ENCODE measurements at places on chromosomes 12 and 14.

DNA sequence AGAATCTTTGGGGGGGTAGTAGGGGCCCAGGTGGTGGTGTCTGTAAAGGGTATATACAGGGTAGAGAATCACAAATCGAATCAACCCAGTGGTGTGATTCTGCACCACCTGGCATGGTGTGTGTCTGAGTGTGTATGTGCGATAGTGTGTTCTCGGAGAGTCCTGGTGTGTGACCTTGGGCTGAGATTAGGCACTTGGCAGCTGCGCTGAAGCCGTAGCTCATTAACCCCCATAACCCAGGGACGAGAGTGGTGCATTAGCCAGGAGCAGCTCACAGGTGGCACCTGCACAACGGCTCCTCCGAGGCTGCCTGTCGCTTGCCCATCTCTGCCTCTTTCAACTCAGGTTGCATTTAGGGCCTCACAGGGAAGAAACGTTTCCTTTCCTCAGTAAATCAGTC lies 15.6 kb upstream of the TESC start:
- DNase-seq = no peak
- no peaks in the 10 kb centered on the region for H3K4me1 ChIP-seq
- no peaks in the 10 kb centered on the region for H3K27me3 ChIP-seq
- H3K4me3 ChIP-seq = no peak overlapping the region
- H3K36me3 ChIP-seq = no peaks in the 10 kb centered on the region
- H3K27ac ChIP-seq = no peak overlapping the region

DNA sequence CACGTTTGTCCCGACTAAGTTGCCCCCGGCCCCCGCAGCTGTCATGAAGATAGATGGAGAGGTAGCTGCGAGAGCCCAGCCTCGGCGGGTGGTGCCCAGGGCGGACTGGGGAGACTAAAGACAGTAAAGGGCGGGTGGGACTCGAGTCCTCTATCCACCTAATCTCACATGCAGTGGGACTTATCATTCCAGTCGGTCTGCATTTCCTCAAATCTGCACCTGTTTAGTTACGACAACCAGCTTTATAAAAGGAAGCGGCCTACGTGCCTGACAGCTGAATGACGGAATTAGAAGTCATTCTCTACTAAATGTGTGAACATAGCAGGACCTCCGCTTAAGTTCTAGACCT lies 109.8 kb upstream of the EGLN3 start:
- DNase-seq = no peak
- H3K27me3 ChIP-seq = no peaks in the 10 kb centered on the region

GRCh38 chr14:31945074-31945613 lies 132.0 kb upstream of the ARHGAP5 start:
- no peaks in the 10 kb centered on the region for H3K36me3 ChIP-seq
- H3K4me3 ChIP-seq = no peak overlapping the region
- no peak overlapping the region for H3K27ac ChIP-seq
- H3K27me3 ChIP-seq = no peaks in the 10 kb centered on the region
- DNase-seq = no peak

GRCh38 chr14:34749408-34749807 lies 35.0 kb upstream of the CFL2 start:
- no peak for DNase-seq
- no peaks in the 10 kb centered on the region for H3K36me3 ChIP-seq
- H3K4me1 ChIP-seq = no peaks in the 10 kb centered on the region

DNA sequence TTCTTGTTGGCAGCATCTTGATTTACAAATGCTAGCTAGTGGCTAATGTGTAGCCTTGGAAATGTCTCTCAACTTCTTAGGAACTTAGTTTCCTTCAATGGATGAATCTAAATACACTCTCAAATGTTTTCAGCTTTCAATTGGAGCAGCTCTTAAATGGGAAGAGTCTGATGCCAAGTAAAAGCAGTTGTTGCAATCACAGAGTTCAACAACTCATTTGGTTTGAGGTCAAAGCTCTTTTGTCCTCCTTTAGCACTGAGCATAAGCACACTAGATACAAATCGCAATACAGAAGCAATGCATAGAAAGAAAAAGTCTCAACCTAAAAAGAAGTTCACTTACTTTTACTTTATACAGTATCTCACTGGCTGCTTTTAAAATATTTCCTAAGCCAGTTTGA lies 986.1 kb upstream of the FLRT2 start:
- no peak for DNase-seq
- no peak overlapping the region for H3K4me3 ChIP-seq
- H3K36me3 ChIP-seq = no peaks in the 10 kb centered on the region
- no peaks in the 10 kb centered on the region for H3K27me3 ChIP-seq
- H3K4me1 ChIP-seq = no peaks in the 10 kb centered on the region

GRCh38 chr14:23725528-23725927 lies 89.4 kb downstream of the DHRS2 start:
- H3K36me3 ChIP-seq = no peaks in the 10 kb centered on the region
- no peaks in the 10 kb centered on the region for H3K4me1 ChIP-seq
- no peak for DNase-seq
- no peaks in the 10 kb centered on the region for H3K27me3 ChIP-seq

DNA sequence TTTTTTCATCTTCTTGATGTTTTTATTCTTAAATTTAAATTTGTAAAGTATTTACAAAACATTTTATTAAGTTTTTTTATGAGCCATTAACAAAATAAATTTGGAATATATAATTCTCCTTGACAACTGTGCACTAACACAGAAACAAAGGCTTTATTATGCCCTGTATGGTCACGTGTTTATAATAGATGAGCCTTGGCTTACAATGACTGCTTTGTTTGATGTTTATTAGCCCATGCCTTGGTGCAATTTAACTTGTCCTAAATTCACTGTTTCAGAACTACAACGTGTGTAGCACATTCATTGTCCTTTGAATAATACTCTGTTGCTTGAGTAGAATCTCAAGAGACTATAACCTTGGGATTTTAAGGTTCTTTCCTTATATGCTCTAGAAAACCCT lies 59.8 kb downstream of the CNTN1 start:
- no peaks in the 10 kb centered on the region for H3K27me3 ChIP-seq
- no peak overlapping the region for H3K27ac ChIP-seq
- no peaks in the 10 kb centered on the region for H3K36me3 ChIP-seq
- no peak for DNase-seq
- H3K4me1 ChIP-seq = no peaks in the 10 kb centered on the region
- H3K4me3 ChIP-seq = no peak overlapping the region

- H3K27me3 ChIP-seq = no peaks in the 10 kb centered on the region
- H3K36me3 ChIP-seq = no peaks in the 10 kb centered on the region
- H3K4me3 ChIP-seq = no peak overlapping the region
- no peak for DNase-seq
- H3K27ac ChIP-seq = no peak overlapping the region
Observed at GRCh38 chr14:54451961-54452360, 10.8 kb upstream of the CNIH1 start.

- no peaks in the 10 kb centered on the region for H3K27me3 ChIP-seq
- no peak for DNase-seq
- H3K4me3 ChIP-seq = no peak overlapping the region
- no peaks in the 10 kb centered on the region for H3K36me3 ChIP-seq
Observed at GRCh38 chr14:22602862-22603261, 4.8 kb downstream of the ABHD4 start.

DNA sequence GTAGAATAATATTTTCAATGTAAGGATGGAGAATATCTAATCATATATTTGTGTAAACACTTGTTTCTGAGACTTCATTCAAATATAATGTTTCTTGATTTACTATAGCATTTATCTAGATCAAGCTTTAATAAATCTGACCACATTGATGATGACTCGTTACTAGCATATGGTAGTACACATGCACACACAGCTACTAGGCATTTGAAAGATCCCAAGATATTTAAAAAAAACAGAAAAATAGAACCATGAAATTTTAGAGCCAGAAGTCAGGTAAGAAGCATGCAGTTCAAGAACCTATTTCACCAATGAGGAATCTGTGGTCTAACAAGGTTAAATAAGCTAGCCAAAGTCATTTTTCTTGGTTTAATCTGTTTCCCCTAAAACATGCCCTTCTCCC lies 32.0 kb downstream of the DCP1B start:
- H3K4me1 ChIP-seq = no peaks in the 10 kb centered on the region
- no peak for DNase-seq
- peak overlapping the region; percentile 97 for H3K27ac ChIP-seq

DNA sequence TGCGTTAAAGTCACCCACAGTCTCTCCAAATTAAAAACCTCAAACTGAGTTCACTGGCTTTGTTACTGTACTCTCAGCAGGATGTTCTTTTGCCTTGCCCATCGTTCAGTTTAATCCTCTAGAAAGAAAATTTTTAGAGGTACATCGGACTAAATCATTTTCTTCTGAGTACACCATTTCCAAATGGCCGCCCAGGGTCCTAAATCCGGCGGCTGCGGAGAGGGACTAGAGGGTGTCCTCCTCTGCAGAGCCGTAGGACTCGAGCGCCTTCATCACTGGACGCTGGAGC lies 1.4 kb downstream of the LIN7A start:
- H3K27ac ChIP-seq = peak overlapping the region; percentile 96
- no peaks in the 10 kb centered on the region for H3K36me3 ChIP-seq
- H3K4me3 ChIP-seq = peak overlapping the region; percentile 89
- no peaks in the 10 kb centered on the region for H3K27me3 ChIP-seq
- no peaks in the 10 kb centered on the region for H3K4me1 ChIP-seq

DNA sequence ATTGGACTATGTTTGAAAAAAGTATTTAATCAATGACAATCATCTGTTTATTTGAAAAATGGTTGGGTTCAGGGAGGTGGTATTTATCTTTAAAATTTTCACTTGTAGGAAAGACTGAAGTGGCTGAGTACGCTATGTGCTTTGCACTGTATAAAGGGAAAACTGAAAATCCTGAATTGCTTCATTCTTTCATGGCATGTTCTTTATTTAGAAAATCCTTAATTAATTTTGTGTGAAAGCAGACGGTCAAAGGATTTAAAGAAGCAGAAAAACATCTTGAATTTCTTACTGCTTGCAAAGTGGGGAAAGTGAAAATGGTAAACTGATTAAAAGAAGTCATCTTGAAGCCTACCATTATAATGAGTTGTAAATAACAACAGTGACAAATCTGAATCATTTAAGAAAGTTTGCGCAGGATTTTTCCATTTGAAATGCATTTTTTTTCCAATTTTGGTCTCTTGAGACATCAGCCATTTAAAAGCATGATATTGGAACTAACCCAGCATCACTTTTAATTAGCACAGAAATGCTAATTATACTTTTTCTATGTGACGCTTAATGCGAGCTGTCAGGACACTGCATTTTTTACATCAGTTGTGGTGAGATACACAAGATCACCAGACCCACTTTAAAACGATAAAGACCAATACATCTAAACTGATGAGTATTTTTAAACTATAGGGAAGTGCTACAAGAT lies 169.0 kb downstream of the NEDD1 start:
- no peak overlapping the region for H3K27ac ChIP-seq
- no peak overlapping the region for H3K4me3 ChIP-seq
- H3K4me1 ChIP-seq = no peaks in the 10 kb centered on the region
- no peaks in the 10 kb centered on the region for H3K27me3 ChIP-seq

DNA sequence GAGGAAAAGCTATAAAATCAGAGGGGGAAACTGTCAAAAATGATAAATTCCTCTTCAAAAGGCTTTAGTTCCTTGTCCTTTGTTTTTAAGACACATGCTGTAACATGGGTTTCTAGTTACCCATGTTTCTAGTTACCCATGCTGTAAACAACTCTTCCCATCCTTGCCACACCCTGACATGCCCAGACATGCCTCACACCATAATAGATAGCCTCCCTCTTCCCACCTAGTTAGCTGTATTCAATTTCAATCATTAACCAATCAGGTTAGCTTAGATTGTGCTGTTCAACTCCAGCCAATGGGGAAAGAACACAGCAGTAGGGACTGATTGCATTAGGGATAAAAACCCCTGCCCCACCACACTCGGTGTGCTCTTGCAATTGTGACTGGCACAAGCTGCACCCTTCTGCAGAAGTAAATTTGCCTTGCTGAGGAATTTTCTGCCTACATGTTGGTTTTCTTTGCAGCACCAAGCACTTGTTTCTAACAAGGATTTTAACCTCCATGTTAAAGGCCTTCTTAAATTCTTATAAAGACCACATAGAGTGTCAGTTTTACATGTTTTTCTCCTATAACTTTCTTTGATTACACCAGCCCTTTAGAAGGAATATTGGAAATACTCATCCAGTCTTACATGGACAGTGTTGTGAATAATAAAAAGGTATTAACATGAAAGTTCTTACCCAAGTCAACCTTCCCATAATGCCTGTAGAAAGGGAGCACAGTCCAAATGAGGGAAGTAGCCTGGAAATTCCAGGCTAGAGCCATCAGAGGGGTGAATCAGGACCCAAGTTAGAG lies 32.5 kb upstream of the LALBA start:
- H3K4me1 ChIP-seq = no peaks in the 10 kb centered on the region
- no peaks in the 10 kb centered on the region for H3K27me3 ChIP-seq
- H3K4me3 ChIP-seq = no peak overlapping the region
- DNase-seq = no peak
- H3K27ac ChIP-seq = no peak overlapping the region

- H3K4me1 ChIP-seq = no peaks in the 10 kb centered on the region
- DNase-seq = no peak
Observed at GRCh38 chr12:98939350-98939749, 294.3 kb downstream of the APAF1 start.

- H3K36me3 ChIP-seq = no peaks in the 10 kb centered on the region
- no peaks in the 10 kb centered on the region for H3K27me3 ChIP-seq
- no peak for DNase-seq
- no peak overlapping the region for H3K4me3 ChIP-seq
Observed at GRCh38 chr14:90999299-90999698, 61.1 kb downstream of the RPS6KA5 start.

- H3K4me1 ChIP-seq = no peaks in the 10 kb centered on the region
- H3K27ac ChIP-seq = peak overlapping the region; percentile 89
- peak; percentile 79 for DNase-seq
- no peaks in the 10 kb centered on the region for H3K36me3 ChIP-seq
Observed at GRCh38 chr12:124681779-124682391, 114.5 kb upstream of the NCOR2 start.

GRCh38 chr12:32504591-32504990 lies 105.2 kb downstream of the FGD4 start:
- no peaks in the 10 kb centered on the region for H3K36me3 ChIP-seq
- no peaks in the 10 kb centered on the region for H3K27me3 ChIP-seq
- H3K4me1 ChIP-seq = no peaks in the 10 kb centered on the region
- no peak overlapping the region for H3K27ac ChIP-seq

- H3K36me3 ChIP-seq = no peaks in the 10 kb centered on the region
- H3K4me3 ChIP-seq = no peak overlapping the region
- peak overlapping the region; percentile 59 for H3K27ac ChIP-seq
- no peak for DNase-seq
- H3K27me3 ChIP-seq = no peaks in the 10 kb centered on the region
Observed at GRCh38 chr12:92511786-92512185, 191.0 kb upstream of the PLEKHG7 start.

GRCh38 chr12:114860969-114861368 lies 177.0 kb upstream of the TBX3 start:
- no peaks in the 10 kb centered on the region for H3K4me1 ChIP-seq
- H3K27me3 ChIP-seq = no peaks in the 10 kb centered on the region
- H3K27ac ChIP-seq = no peak overlapping the region
- no peaks in the 10 kb centered on the region for H3K36me3 ChIP-seq
- no peak overlapping the region for H3K4me3 ChIP-seq
- no peak for DNase-seq
